Caki2 (cell line): ENCODE measurements at places on chromosomes 11 and 22. TPM values are rescaled to one million over a fixed set of nuclear protein-coding genes. Genes with fewer than 3 reads are reported as not detected.

Gene TP53AIP1
- total RNA-seq, result not detected in 2 replicates

GRCh38 chr11:64694821-64695365 lies 28.1 kb downstream of the NRXN2 start:
- no peak for DNase-seq

Gene TSSK2
- not detected in 2 replicates for total RNA-seq

Gene NFAM1
- 0.03 and 0.17 TPM in 2 replicates for total RNA-seq
